Activated CD4-positive, alpha-beta T cell treated with anti-CD3 and anti-CD28 coated beads for 48 hours (primary cell): ENCODE measurements at places on chromosomes 7 and 10.

- no peak for DNase-seq
Measured at GRCh38 chr7:133940368-133940767, 186.8 kb upstream of the LRGUK start.

- DNase-seq, result no peak
Measured at GRCh38 chr10:76874176-76874575, 763.4 kb downstream of the KCNMA1 start.

DNA sequence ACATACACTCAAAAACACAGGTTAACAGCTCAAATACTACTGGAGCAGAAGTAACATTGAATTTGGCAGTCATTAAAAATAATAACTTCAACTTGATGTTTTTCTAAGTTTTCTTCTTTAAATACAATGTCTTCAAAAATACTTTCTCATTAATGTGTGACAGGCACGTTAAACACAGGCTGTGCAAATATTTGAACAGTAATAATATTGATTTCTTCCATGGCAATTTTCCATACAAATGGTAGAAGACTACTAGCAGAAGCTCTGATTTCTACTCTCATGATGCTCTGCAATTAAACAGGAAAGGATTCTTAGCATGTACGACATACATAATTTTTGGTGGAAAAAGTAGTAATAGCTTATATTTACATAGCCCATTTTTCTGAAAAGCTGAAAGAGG lies 47.4 kb downstream of the NRP1 start:
- DNase-seq, result no peak

DNA sequence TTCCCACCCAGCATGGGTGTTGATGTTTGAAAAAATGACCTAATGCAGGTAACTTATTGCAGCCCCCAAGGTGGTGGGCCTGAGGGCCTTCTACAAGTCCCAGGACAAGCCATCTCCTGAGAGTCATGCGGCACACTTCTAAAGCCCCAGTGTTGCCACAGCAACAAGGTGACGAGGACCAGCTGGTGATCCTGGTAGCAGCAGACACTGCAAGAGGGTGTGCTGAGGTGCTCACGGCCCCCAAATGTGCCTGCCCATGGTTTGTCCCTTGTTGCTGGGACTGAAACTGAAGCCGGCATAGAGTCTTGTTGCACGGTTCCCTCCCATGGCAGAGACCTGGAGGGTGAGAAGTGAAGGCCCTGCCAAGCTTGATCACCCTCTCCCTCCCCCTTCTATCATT lies 333.2 kb upstream of the MGMT start:
- DNase-seq, result no peak

DNA sequence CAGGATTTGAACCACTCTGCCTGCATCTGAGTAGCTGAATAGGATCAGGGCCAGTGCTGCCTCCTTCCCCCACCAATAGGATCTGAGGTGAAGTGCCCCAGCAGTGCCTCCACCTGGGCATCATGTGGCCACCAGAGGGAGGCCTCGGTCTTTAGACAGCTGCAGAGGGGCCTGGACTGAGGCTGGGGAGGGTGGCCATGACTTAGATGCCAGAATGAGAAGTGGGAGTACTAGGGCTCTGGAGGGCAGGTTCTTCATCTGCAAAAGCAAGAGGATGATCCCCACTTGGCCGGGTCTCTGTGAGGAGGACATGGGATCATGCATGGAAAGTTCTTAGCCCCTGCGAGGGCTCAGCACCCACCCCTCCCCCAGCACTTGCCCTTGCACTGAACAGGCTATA lies 56.9 kb downstream of the NEUROG3 start:
- peak; percentile 58 for DNase-seq

- DNase-seq, result no peak
Measured at GRCh38 chr7:158121441-158122045, 466.1 kb downstream of the PTPRN2 start.

DNA sequence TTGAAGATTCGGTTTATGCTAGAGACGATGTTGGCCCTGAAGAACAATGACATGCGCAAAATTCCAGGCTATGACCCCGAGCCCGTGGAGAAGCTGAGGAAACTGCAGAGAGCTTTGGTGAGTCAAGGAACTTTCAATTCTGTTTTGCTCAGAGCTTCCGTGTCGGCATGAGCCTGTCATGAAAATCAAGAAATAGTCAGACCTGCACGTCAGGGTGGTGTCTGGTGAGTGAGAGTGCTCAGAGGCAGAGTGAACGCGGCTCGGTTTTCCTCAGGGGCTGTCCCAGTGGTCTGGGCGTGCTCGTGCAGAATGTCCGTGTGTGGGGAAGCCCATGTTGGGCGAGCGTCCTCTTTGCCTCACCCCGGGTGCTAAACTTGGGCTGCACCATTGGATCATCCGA lies 12.6 kb downstream of the NOM1 start:
- no peak for DNase-seq

- DNase-seq, result no peak
Measured at GRCh38 chr7:129423700-129424410, 10.4 kb upstream of the STRIP2 start.

DNA sequence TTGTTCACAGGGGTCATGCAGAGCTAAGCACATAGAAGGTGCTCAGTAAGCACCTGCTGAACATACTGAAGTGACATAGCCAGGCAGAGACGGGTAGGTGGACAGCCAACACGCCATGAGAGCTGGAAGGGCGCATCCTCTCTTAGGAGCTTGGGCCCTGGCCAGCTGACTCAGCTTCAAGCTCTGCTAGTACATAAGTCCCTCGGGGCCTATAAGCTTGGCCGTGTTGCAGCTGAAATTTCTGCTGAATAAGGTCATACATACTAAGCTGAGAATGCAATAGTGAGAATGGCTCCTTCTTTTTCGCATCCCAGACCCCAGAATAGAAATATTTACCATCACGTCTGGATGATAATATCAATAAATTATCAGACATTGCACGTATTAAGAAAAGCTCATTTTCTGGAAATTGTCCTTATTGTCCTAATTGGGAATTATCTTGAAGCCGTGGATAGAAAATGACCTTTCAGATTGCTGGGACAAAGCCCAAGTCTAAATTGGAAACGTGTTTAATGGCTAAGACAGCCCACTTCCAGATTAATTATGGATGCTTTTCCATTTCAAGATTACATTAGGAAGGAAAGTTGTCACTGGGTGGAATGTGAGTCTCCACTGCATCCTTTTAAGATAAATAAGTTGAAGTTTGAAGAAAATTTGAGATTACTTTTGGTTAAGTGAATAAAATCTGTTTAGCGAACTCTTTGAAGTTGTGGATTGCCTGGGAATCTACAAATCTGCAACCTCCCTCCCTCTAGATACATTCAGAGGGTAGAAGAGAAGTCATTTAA lies 287.1 kb upstream of the C7orf33 start:
- DNase-seq, result no peak

DNA sequence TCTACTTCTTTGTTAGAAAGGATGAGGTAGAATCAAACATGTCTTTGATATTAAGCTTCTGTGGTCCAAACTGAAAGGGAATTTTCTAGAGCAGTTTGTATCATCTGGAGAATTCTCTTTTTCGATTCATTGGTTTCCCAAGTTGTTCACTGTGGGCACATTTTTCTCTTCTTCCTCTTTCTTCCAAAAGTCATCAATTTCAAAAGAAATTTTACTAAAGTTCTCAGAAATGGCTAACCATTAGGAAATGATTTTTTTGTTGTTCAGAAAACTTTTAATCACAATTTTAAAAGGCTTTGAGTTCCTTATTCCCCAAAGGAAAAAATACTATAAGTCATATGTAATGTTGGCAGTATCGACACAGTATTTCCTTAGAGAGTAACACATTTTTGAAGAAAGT lies 28.3 kb upstream of the CCDC6 start:
- DNase-seq, result no peak

GRCh38 chr10:114632869-114633715 lies 25.0 kb downstream of the ABLIM1 start:
- DNase-seq, result no peak

DNA sequence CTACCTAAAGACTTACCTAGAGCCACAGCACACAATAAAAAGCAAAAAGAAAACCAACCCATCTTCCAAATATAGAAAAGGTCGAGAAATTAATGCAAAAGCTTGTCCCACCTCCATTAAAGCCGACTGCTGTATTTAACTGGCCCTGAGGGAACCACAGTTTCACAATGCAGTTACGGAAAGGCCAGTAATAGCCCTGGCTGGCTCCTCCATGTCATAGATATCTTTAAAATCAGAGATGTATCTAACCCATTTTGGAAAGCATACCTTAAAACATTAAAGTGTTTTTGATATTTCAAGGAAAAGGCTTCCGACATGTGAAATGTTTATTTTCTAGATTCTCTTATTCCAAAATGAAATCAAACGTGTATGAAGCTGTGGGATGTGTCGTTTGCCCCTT lies 23.0 kb downstream of the HDAC9 start:
- DNase-seq, result no peak
